ENCODE measurements at places on chromosomes 3 and 15. TPM values are rescaled to one million over a fixed set of nuclear protein-coding genes. Genes with fewer than 3 reads are reported as not detected.

Gene SLC9C1
- total RNA-seq = 1.3 TPM

Gene ZIC1
- total RNA-seq = 125 TPM

Gene PRR20G
- total RNA-seq = not detected

Gene MEIS2
- 80.2 TPM for total RNA-seq

Gene CHAC1
- total RNA-seq = 12.0 TPM

Gene IL17RE
- 3.2 TPM for total RNA-seq

Gene DTWD1
- total RNA-seq = 46.1 TPM

Gene MASP1
- 204 TPM for total RNA-seq

Gene CFAP100
- not detected for total RNA-seq

Gene ABCF3
- 51.6 TPM for total RNA-seq

Gene CCDC66
- total RNA-seq = 23.5 TPM

Gene FETUB
- not detected for total RNA-seq

Gene MRPS25
- 13.5 TPM for total RNA-seq

Gene MYO5C
- total RNA-seq = 0.24 TPM

Gene CCR8
- not detected for total RNA-seq

Gene SMAD6
- total RNA-seq = 19.3 TPM

Gene PRKAR2A
- 43.3 TPM for total RNA-seq

Gene CFAP20DC
- total RNA-seq = 2.7 TPM

Gene C15orf62
- 0.12 TPM for total RNA-seq

Gene DLEC1
- total RNA-seq = 0.16 TPM

Gene USF3
- 14.9 TPM for total RNA-seq

Gene SELENOK
- total RNA-seq = 12.1 TPM

Gene PPIB
- total RNA-seq = 651 TPM

Gene TM4SF18
- 0.32 TPM for total RNA-seq

Gene ROPN1B
- not detected for total RNA-seq

Gene CCR2
- not detected for total RNA-seq

Gene MTMR10
- total RNA-seq = 36.5 TPM

Gene ZNF280D
- total RNA-seq = 45.3 TPM

Gene SCAP
- 75.5 TPM for total RNA-seq

Gene ANKDD1A
- 13.5 TPM for total RNA-seq

Gene CYFIP1
- total RNA-seq = 119 TPM

Gene SQOR
- 139 TPM for total RNA-seq

Gene PP2D1
- total RNA-seq = not detected

Gene IFT122
- 53.5 TPM for total RNA-seq

Gene AMT
- 1.9 TPM for total RNA-seq

Gene C2CD4A
- total RNA-seq = not detected

Gene CD200
- total RNA-seq = 0.12 TPM

Gene TFDP2
- 37.4 TPM for total RNA-seq

Gene SENP8
- 2.3 TPM for total RNA-seq

Gene TLR9
- total RNA-seq = not detected

Gene DNAJA4
- 3.9 TPM for total RNA-seq

Gene LMCD1
- total RNA-seq = 324 TPM

Gene GOLGA8J
- total RNA-seq = not detected

Gene TMC3
- not detected for total RNA-seq

All from hair follicle dermal papilla cell (primary cell).